Transverse colon (tissue), 4 donors: ENCODE measurements at places on chromosomes 3 and 15. TPM values are rescaled to one million over a fixed set of nuclear protein-coding genes. Genes with fewer than 3 reads are reported as not detected.

Gene CAMKV
- total RNA-seq: 0.14 TPM

Gene PDCD6IP
- 348 TPM for total RNA-seq

GRCh38 chr15:90095521-90095959 lies 6.7 kb downstream of the IDH2 start:
- H3K27me3 ChIP-seq: no peaks in the 10 kb centered on the region
- DNase-seq: no peak
- no peaks in the 10 kb centered on the region for H3K36me3 ChIP-seq
- no peak overlapping the region for H3K4me3 ChIP-seq

Gene SPTSSB
- not detected for total RNA-seq

Gene CPNE9
- total RNA-seq: not detected

Gene TGM4
- total RNA-seq: not detected

Gene ZNF860
- 5.4 TPM for total RNA-seq

GRCh38 chr3:112086875-112087524 lies 811 bp downstream of the C3orf52 start:
- peak overlapping the region; percentile 42 for H3K4me3 ChIP-seq
- H3K27me3 ChIP-seq: no peaks in the 10 kb centered on the region

Gene KY
- total RNA-seq: 0.41 TPM

DNA sequence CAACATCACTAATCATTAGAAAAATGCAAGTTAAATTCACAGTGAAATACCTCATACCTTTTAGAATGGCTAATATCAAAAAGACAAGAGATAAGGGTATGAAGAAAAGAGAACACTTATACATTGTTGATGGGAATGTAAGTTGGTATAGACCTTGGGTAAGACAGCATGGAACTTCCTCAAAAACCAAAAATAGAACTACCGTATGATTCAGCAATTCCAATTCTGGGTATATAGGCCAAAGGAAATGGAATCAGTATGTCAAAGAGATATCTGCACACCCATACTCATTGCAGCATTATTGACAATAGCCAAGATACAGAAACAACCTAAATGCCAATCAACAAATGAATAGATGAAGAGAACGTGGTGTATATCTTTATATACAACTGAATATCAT lies 166.8 kb upstream of the LRRN1 start:
- H3K4me1 ChIP-seq: no peaks in the 10 kb centered on the region
- no peaks in the 10 kb centered on the region for H3K27me3 ChIP-seq
- DNase-seq: no peak
- H3K36me3 ChIP-seq: no peaks in the 10 kb centered on the region
- H3K27ac ChIP-seq: no peak overlapping the region

Gene GPR149
- total RNA-seq: not detected

Gene OCA2
- 1.4 TPM for total RNA-seq

DNA sequence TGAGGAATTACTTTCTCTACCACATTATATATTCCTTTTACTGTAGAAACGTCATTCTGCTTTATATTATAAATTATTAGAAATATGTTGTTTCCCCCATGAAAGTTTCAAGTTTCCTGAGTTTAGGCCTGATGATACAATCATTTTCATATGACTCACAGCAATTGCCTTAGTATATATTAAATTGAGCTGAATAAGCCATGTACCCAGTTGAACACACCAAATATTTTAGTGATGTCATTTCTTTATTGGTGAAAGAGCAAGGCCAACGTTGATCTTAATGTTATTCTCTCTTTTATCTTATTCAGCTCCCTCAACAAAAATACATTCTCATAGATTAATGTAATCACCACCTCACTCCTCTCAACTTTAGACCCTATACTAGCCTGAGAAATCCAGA lies 30.8 kb downstream of the B3GNT5 start:
- DNase-seq: no peak
- no peak overlapping the region for H3K27ac ChIP-seq
- no peak overlapping the region for H3K4me3 ChIP-seq
- H3K4me1 ChIP-seq: peaks cover 8% of the 10 kb centered on the region
- H3K27me3 ChIP-seq: no peaks in the 10 kb centered on the region
- H3K36me3 ChIP-seq: no peaks in the 10 kb centered on the region

DNA sequence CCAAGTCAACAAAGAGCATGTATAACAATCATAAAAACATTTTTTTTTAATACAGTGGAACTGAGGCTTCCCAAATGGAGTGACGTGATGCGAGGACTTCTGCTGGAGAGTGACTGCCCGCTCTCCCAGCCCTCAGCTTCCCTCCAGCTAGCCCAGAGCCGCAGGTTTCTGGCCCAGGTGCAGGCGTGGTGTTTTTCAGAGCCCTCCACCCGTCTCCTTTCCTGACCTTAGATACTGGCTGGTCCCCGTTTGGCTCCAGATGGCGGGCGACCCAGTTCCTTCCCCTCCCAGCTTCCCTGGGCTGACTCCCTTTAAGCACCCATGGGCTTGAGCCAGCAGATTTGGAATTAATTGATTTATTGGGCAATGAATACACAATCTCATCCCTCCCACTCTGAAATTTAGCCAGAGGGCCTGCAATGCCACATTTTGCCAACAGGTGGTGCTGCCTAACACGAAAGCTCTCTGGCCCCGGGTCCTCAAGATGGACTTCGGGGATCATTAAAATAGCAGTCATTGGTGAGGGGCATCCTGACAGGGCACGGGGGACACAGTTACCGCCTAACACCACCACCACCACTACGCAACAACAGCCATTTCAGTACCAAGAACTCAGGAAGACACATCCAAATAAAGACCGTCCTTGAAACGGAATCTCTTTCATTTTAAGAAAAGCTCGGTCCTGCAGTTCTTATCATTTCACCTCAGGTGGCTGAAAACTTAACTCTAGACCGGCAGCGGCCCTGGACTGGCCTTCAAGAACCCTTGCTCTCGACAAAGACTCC lies 47.5 kb upstream of the MUC4 start:
- peak overlapping the region; percentile 13 for H3K4me3 ChIP-seq
- H3K27me3 ChIP-seq: peaks cover 6% of the 10 kb centered on the region
- no peaks in the 10 kb centered on the region for H3K36me3 ChIP-seq
- H3K27ac ChIP-seq: no peak overlapping the region
- DNase-seq: peak; percentile 78

DNA sequence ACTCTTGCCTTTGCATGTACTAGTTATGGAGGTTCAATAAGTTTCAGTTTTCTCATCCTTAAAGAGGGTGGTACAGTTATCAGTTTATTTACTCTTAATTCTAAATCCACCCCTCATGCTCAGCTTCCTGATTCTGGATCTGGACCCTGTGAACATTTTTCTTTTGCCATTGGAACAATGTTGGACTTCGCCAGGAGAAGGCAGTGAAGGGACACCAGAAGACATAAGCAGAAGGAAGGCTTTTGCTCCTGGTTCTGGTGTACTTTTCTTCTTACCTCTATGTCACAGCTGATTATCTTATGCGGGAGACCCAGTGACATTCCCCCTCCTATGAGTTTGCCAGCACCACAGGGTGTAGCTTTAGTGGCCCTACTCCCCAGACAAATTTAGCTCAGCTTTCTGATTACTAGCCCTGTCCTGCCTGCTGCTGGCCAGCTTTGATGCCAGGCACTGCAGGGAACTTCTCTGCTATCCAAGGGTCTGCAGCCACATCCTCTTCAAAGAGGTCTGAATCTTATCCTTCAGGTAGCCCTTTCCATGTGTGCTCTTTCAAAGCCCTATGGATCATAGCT lies 466.3 kb upstream of the EPHA3 start:
- H3K4me3 ChIP-seq: no peak overlapping the region
- no peaks in the 10 kb centered on the region for H3K4me1 ChIP-seq

DNA sequence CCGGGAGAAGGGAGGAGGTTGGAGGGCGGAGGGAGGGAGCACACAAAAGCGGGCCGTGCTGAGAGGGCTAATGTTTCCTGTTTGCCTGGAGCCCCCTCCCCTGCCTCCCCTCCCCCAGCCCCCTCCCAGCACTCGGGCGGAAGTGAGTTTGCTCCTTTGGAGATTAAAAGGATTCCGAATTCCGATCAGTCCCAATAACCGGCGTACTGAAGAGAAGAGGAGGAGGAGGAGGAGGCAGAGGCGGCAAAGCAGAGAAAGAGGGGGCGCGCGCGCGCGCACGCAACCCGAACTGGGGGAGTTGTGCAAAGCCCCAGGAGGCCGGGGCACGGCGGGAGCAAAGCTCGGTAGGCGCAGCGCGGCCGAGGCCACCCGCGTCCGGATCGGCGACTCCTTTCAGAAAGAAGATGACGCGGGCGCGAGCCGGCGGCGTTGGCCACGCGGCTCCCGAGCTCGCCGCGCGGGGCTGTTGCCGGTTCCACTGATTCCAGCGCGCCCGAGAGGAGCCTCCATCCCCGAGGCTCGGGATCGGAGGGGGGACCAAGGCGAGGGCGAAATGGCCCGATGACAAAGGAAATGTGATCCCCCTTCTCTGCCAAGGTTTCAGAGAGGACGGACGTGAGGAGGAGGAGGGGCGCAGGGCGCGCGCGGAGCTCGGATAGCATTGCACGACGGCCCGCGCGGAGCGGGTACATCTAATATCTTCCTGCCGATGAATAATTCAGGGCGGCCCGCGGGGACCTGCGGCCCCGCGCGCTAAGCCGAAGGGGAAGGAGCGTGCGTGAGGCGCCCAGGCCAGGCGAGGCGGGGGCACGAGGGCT lies 1.1 kb upstream of the TRIM71 start:
- no peak overlapping the region for H3K27ac ChIP-seq
- peaks cover 70% of the 10 kb centered on the region for H3K27me3 ChIP-seq
- peaks cover 26% of the 10 kb centered on the region for H3K4me1 ChIP-seq
- H3K4me3 ChIP-seq: no peak overlapping the region

GRCh38 chr3:9398700-9399336 lies 1.4 kb downstream of the SETD5 start:
- H3K27me3 ChIP-seq: no peaks in the 10 kb centered on the region
- no peaks in the 10 kb centered on the region for H3K36me3 ChIP-seq
- peaks cover 62% of the 10 kb centered on the region for H3K4me1 ChIP-seq
- peak overlapping the region; percentile 91 for H3K4me3 ChIP-seq

DNA sequence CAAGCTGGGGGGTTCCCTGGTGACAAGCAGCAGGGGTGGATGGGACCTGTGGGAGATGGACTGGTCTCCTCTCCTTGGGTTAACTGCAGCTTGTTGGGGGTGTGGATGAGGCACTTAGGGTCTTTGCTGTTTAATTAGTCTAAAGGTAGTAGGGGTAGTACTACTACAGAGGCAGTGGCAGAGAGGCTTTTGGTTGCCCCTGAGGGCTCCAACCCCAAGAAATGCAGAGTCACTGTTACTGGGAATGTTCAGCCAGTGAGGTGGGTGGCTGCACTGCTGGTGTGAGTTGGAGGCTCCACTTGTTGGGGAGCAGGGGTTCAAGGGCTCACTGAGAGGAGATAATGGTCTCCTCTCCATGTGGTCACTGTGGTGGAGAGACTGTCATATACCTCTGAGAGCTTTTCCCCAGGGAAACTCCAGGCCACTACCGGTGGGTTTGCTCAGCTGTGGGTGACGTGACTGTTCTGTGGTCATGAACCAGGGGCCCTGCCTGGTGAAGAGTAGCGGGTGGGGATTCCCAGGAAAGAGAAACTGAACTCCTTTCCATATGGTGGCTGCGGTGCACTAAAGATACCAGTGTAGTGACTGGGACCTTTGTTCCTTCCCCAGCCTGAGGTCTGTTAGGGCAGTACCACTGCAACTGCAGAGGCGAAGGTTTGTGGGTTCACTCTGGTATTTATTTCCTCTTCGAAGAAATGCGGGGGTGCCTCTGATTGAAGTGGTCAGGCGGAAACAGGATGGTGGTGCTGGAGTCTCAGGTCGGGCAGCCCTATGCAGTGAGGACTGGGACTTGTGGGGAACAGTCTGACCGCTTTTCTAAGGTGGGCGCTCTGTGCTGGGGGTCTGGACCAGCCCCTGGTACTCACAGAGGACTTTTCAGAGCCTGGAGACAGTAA lies 68.9 kb upstream of the TNFSF10 start:
- H3K4me1 ChIP-seq: peaks cover 25% of the 10 kb centered on the region
- H3K36me3 ChIP-seq: no peaks in the 10 kb centered on the region
- H3K27ac ChIP-seq: no peak overlapping the region
- H3K27me3 ChIP-seq: no peaks in the 10 kb centered on the region
- DNase-seq: peak; percentile 43

GRCh38 chr15:48823237-48823636 lies 12.4 kb upstream of the CEP152 start:
- H3K4me3 ChIP-seq: no peak overlapping the region
- no peak overlapping the region for H3K27ac ChIP-seq
- DNase-seq: no peak
- no peaks in the 10 kb centered on the region for H3K27me3 ChIP-seq
- no peaks in the 10 kb centered on the region for H3K36me3 ChIP-seq
- no peaks in the 10 kb centered on the region for H3K4me1 ChIP-seq

GRCh38 chr15:37339856-37340255 lies 239.5 kb upstream of the MEIS2 start:
- H3K4me1 ChIP-seq: no peaks in the 10 kb centered on the region
- no peaks in the 10 kb centered on the region for H3K27me3 ChIP-seq
- H3K4me3 ChIP-seq: no peak overlapping the region
- no peak overlapping the region for H3K27ac ChIP-seq

GRCh38 chr15:49171790-49172189 lies 1.7 kb downstream of the GALK2 start:
- H3K4me3 ChIP-seq: no peak overlapping the region
- DNase-seq: no peak
- no peaks in the 10 kb centered on the region for H3K27me3 ChIP-seq
- no peak overlapping the region for H3K27ac ChIP-seq

GRCh38 chr3:132788301-132788671 lies 66.1 kb upstream of the NPHP3 start:
- no peaks in the 10 kb centered on the region for H3K4me1 ChIP-seq
- H3K4me3 ChIP-seq: no peak overlapping the region
- H3K27ac ChIP-seq: peak overlapping the region; percentile 47

- no peak overlapping the region for H3K27ac ChIP-seq
- H3K27me3 ChIP-seq: no peaks in the 10 kb centered on the region
- no peak overlapping the region for H3K4me3 ChIP-seq
- DNase-seq: no peak
These were observed 100.2 kb downstream of the FMN1 start for GRCh38 chr15:33094336-33094735.

DNA sequence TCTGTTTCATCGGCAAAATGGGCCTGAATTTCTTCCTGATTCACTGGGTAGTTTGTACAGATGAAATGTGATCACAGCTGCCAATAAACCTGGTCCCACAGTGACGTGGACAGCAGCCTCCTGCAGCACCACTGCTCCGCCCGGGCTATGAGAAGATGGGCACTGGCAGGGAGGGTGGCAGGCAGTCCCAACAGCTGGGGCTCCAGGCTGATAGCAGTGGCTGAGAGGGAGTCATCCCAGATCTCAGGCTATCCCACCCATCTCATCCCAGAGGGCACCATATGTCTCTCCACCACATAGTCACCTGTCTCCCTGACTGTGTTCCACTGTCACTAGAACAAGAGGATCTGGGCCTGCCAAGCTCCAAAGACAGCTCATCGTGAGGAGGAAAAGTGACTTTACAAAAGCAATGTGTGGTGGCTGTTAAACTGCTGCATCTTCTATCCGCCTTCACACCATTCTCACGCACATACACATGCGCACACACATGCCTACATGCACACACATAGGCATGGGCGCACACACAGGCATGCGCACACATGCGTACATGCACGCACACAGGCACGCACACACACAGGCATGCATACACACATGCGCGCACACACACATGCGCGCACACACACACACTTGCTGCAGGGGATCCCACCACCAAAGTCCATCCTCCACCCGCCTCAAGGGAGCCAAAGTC lies 46.2 kb downstream of the RGMA start:
- H3K4me1 ChIP-seq: peaks cover 2% of the 10 kb centered on the region
- DNase-seq: no peak
- H3K36me3 ChIP-seq: no peaks in the 10 kb centered on the region
- H3K27ac ChIP-seq: no peak overlapping the region
- no peaks in the 10 kb centered on the region for H3K27me3 ChIP-seq

Gene HGD
- 77.6 TPM for total RNA-seq
